ENCODE measurements at places on chromosomes 7 and 10.

DNA sequence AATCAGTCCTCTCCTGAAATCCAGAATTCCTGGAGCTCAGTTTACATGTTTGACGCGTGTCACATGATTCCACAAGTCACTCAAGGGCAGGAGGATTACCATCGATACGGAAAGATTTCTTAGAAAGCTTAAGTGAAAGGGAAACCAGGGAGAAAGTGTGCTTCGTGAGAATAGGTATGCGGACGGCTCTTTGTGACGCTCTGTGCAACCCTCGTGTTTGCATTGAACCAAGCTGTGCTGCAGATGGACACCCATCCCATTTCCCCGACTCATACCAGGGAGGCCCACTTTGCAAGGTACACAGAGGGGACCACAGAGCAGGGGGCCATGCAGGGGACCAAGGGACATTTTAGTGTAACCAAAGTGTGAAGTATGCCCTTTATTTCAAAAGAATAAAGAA is 43.2 kb downstream of the IKZF1 start:
- no peak for DNase-seq

DNA sequence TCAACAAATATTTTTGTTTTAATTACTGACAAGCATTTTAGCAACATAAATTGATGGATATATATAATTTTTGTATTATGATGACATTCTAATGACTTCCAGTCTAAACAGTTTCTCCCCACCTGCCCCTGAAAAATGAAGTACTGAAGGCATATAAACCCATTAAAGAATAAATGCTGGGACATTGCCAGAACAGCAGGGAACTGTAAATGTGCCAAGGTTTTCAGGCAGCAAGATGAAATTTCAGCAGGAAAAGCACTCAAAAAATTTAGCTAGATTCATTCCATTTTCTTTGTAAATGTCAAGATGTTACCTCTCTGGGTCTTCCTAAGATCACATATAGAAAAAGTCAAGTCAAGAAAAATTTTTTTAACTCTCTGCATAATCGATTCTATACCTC is 11.0 kb upstream of the TLL2 start:
- DNase-seq, result no peak

GRCh38 chr7:44264221-44264931 is 61.0 kb downstream of the CAMK2B start:
- DNase-seq, result no peak

DNA sequence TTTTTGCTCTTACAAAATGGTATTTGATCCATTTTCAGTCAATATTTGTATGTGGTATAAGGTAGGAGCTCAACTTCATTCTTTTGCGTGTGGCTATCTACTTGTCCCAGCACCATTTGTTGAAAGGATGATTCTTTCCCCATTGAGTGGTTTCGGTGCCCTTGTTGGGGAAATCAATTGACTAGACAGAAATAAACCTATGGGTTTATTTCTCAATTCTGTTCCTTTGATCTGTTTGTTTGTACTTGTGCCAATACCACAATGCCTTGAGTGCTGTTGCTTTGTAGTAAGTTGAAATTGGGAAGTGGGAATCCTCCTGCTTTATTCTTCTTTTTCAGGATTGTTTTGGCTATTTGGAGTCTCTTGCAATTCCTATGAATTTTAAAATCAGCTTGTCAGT is 41.0 kb downstream of the SNX10 start:
- no peak for DNase-seq

GRCh38 chr7:128947854-128948253 is 10.1 kb downstream of the IRF5 start:
- DNase-seq, result no peak

- no peak for DNase-seq
Measured at GRCh38 chr7:22074897-22075296, 129.2 kb upstream of the CDCA7L start.

- no peak for DNase-seq
Measured at GRCh38 chr10:97733256-97733655, 3.7 kb upstream of the ZFYVE27 start.

- no peak for DNase-seq
Measured at GRCh38 chr7:132171130-132171576, 405.1 kb downstream of the PLXNA4 start.

DNA sequence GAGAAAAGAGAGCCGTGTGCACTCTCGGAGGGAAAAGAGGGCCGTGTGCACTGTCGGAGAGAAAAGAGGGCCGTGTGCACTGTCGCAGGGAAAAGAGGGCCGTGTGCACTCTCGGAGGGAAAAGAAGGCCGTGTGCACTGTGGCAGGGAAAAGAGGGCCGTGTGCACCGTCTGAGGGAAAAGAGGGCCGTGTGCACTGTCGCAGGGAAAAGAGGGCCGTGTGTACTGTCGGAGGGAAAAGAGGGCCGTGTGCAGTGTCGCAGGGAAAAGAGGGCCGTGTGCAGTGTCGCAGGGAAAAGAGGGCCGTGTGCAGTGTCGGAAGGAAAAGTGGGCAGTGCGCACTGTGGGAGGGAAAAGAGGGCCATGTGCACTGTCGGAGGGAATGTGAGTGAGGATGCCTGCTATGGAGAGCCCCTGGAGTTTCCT is 188.7 kb downstream of the DNAJB6 start:
- no peak for DNase-seq

GRCh38 chr7:1654738-1655475 is 15.2 kb upstream of the ELFN1 start:
- DNase-seq, result no peak

DNA sequence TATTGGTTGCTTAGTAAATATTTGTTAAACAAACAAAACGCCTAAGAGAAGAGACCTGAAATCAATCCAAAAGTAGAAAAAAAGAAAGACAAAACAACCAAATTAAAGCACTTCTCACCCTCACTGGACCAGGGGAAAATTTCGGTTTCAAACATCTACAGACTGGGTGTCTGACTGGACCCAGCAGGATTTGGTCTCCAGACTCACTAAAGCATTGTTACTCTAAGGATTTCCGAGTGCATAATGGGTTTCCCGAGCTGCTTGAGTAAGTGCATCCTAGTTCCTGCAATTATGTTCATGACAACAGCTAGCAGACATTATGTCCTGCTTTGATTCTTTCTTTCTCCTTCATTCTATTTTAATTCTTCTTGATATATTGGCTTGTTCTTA is 51.8 kb upstream of the FAM3C start:
- no peak for DNase-seq

All from iPS DF 6.9 (cell line).